IMR-90 (cell line): ENCODE measurements at places on chromosomes 7 and 10.

DNA sequence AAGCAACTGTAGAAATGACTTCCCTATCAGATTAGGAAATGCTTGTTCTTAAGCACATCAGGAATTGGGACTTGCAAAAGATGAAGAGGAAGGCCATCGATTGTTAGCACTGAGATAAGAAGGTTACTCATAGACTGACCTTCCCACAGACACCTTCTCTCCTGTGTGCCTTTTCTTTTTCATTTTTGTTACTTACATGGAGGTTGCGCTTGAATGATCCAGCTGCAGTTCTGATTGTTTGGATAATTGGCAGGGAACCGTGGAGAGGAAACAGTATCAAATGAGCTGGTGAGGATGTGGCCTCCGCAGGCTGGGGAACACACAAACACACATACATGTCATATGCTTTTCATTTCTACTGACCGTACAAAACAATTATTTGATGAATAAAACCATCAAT is 134.9 kb upstream of the RSU1 start:
- H3K36me3 ChIP-seq: no peaks in the 10 kb centered on the region
- peaks cover 16% of the 10 kb centered on the region for H3K4me1 ChIP-seq
- no peak for DNase-seq
- H3K27ac ChIP-seq: peak overlapping the region; percentile 38; the same call in 1 of the 2 replicates
- H3K27me3 ChIP-seq: no peaks in the 10 kb centered on the region
- H3K4me3 ChIP-seq: no peak overlapping the region

- peaks cover 17% of the 10 kb centered on the region for H3K27me3 ChIP-seq
- H3K4me1 ChIP-seq: no peaks in the 10 kb centered on the region; the same call in 1 of the 2 replicates
- no peak overlapping the region for H3K4me3 ChIP-seq
- no peak overlapping the region for H3K27ac ChIP-seq
Observed at GRCh38 chr10:60742512-60742911, 35.8 kb upstream of the CDK1 start.

DNA sequence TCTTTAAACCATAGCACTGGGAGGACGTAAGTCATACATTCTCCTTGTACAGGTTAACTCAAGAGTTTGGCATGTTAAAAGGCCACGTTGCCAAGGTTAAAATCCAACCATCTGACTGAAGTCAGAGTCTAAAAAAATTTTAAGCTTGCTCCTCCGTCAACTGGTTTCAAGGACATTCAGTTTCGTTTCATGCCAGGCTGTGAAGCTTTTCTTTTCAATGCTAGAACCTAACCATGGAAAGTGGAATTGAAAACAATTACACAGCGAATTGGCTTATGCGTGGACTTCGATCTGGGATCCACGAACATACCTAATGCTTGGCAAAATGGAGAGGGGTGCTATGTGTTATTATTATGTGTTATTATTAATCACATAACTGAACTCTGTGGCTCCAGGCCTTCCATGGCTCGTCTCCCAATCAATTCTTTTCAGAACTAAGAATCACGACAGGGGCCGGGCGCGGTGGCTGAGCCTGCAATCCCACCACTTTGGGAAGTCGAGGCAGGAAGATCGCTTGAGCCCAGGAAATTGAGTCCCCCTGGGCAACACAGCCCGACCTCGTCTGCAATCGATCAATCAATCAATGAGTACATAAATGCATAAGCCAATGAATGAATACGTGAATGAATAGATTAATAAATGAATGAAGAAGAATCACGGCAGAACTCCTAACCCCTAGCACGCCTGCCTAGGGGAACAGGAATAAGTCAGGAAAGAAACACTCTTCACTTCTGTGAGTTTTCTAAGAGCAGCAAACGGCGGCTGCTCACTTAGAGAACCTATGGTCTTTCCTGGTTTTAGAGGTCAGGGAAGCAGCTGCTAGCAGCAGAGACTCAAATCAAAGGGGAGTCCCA is 733 bp upstream of the ARL5B start:
- peaks cover 3% of the 10 kb centered on the region; the same call in 1 of the 2 replicates for H3K36me3 ChIP-seq
- H3K4me1 ChIP-seq: no peaks in the 10 kb centered on the region; the same call in 1 of the 2 replicates
- H3K4me3 ChIP-seq: peak overlapping the region; percentile 95
- H3K27ac ChIP-seq: peak overlapping the region; percentile 89
- no peaks in the 10 kb centered on the region for H3K27me3 ChIP-seq

GRCh38 chr10:48520184-48520506 is 84.7 kb downstream of the ARHGAP22 start:
- no peak for DNase-seq
- H3K27me3 ChIP-seq: no peaks in the 10 kb centered on the region
- no peak overlapping the region for H3K4me3 ChIP-seq

DNA sequence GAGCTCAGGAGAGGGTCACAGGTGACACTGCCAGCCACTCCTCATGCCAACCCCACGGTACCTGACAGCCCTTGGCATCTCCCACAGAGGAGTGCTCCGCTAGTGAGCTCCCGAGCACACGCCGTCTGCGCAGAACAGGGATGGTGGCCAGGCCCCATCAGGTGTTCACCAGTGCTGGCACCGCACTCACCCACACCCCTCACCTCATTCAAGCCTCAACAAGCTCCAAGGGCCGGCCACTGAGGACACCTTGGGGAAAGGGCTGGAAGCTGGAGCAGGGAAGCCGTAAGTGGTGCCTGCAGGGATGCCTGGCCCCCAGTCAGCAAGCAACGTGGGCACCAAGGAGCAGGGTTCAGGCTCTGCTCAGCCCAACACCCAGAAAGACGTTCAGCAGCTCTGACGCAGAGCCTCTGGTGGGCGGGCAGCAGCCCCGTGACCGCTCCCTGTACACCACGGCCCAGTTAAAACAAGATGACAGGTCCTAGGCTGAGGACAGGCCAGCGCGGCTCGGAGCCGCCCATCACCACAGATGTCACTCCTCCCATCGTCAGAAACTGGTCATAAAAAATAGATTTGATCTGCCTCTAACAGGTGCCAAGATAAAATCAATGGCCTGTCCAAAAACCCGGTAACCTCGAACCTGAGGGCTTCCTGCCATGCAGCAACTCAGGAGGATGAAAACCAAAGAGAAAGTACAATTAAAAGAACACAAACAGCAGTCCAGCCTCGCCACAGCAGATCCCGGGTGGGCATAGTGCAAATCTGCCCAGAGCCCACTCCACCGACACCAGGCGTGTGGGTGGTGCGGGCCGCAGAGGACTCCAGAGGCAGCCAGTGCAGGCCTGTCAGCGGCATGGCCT is 275.9 kb downstream of the MAD1L1 start:
- no peak for DNase-seq
- no peaks in the 10 kb centered on the region for H3K27me3 ChIP-seq
- H3K4me3 ChIP-seq: no peak overlapping the region
- no peaks in the 10 kb centered on the region for H3K4me1 ChIP-seq
- H3K36me3 ChIP-seq: peaks cover 2% of the 10 kb centered on the region; the same call in 1 of the 2 replicates

DNA sequence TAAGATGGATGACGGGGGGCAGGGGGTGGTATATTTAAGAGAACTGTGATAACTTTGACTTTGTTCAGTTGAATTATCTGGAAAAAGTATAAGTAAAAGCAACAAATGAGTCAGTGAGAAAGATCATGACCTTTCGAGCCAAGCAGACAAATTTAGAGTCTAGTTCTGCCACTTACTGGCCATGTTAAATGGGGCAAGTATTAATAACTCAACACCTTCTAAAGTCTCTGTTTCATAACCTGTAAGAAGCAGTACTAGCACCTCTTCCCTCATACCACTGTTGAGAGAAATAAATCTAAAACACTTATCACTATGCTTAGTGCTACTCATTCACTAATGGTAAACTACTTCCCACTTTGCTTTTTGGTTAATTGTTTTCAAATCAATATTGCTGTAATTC is 604.4 kb upstream of the LRRN3 start:
- H3K4me1 ChIP-seq: no peaks in the 10 kb centered on the region

- H3K27me3 ChIP-seq: no peaks in the 10 kb centered on the region
- no peaks in the 10 kb centered on the region for H3K36me3 ChIP-seq
- H3K4me1 ChIP-seq: no peaks in the 10 kb centered on the region
- H3K4me3 ChIP-seq: no peak overlapping the region
Observed at GRCh38 chr10:131049016-131049415, 262.5 kb downstream of the TCERG1L start.

GRCh38 chr10:7243139-7243538 is 167.7 kb downstream of the SFMBT2 start:
- no peak overlapping the region for H3K4me3 ChIP-seq
- no peak overlapping the region for H3K27ac ChIP-seq
- H3K4me1 ChIP-seq: no peaks in the 10 kb centered on the region

- H3K27ac ChIP-seq: no peak overlapping the region
- DNase-seq: no peak
- H3K4me1 ChIP-seq: no peaks in the 10 kb centered on the region
- no peak overlapping the region for H3K4me3 ChIP-seq
- peaks cover 2% of the 10 kb centered on the region for H3K27me3 ChIP-seq
Observed at GRCh38 chr7:87482115-87482514, 6.6 kb upstream of the ABCB4 start.

GRCh38 chr10:31116226-31116625 is 84.6 kb upstream of the ZNF438 start:
- no peak overlapping the region for H3K4me3 ChIP-seq
- no peak overlapping the region for H3K27ac ChIP-seq
- peaks cover 10% of the 10 kb centered on the region for H3K4me1 ChIP-seq
- H3K36me3 ChIP-seq: no peaks in the 10 kb centered on the region
- no peaks in the 10 kb centered on the region for H3K27me3 ChIP-seq

DNA sequence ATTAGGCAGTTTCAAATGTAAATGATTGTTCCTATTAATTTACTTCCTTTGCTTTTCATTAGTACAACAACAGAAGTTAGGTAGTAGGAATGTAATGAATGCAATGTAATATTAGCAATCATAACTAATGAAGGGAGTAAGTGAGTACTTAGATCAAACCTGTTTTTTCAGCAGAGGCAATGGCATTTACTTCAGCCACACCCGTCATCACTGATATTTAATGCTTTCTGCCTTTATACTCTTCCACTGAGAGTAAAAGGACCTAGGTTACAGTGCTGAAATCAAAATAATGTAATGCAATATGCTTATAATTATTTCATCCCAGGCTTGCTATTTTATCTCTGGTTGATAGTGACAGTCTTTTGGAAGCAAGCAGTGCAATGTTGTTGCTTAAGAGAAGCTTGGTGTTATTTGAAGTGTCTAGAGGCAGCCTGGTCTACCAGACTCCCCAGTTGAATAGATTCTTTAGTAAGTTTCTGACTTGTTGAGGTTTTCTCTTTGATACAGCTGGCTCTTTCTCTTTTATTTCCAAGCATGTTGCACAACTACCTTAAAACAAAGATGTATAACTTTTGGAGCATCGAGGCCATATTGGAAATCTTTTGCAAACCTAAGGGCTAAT is 149.4 kb downstream of the RNLS start:
- peaks cover 2% of the 10 kb centered on the region for H3K27me3 ChIP-seq
- no peak overlapping the region for H3K27ac ChIP-seq
- H3K4me1 ChIP-seq: no peaks in the 10 kb centered on the region
- H3K4me3 ChIP-seq: no peak overlapping the region
- H3K36me3 ChIP-seq: no peaks in the 10 kb centered on the region
- DNase-seq: no peak

DNA sequence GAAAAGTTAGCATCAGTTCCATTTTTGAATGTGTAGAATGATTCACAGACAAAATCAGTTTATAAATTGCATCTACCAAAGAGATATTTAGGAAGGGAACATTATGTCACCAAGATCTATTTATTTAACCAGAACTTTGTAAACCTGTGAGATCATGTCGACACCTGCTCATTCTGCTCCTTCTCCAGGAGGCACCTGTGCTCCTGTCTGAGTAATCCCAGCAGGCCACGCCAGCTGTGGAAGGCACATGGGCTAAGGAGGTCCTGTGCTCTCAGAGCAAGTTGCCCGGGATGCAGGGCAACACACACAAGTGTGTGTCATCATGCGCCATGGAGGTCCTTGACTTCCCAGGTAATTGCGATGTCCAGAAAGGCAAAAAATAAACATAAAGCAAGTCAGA is 45.5 kb upstream of the ADARB2 start:
- no peak overlapping the region for H3K4me3 ChIP-seq
- H3K36me3 ChIP-seq: no peaks in the 10 kb centered on the region
- no peak for DNase-seq
- H3K27me3 ChIP-seq: no peaks in the 10 kb centered on the region
- H3K27ac ChIP-seq: no peak overlapping the region

DNA sequence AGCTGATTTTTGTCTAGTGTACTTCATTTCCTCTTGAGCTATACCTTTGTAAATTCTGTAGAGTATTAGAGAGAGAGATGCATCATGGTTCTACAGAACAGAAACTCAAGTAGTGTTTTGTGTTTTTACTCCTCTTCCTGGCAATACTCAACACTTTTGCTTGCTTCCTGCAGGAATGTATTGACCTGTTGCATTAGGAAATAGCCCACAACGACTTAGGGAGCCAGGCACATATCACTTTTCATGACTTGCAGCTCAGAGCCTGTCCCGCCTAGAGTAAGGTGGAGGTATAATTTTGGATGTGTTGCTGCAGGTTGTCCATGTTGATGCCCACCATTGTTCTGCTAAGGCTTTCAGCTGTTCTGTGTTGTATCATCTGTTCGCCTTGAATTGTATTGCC is 216.3 kb downstream of the SDK1 start:
- no peak overlapping the region for H3K27ac ChIP-seq
- H3K4me3 ChIP-seq: no peak overlapping the region
- no peaks in the 10 kb centered on the region for H3K36me3 ChIP-seq
- H3K27me3 ChIP-seq: no peaks in the 10 kb centered on the region

GRCh38 chr7:33258491-33258951 is 129.2 kb downstream of the BBS9 start:
- no peak overlapping the region for H3K4me3 ChIP-seq
- peak overlapping the region; percentile 10; the same call in 1 of the 2 replicates for H3K27ac ChIP-seq
- DNase-seq: peak; percentile 64
- no peaks in the 10 kb centered on the region; the same call in 1 of the 2 replicates for H3K4me1 ChIP-seq
- no peaks in the 10 kb centered on the region for H3K36me3 ChIP-seq

DNA sequence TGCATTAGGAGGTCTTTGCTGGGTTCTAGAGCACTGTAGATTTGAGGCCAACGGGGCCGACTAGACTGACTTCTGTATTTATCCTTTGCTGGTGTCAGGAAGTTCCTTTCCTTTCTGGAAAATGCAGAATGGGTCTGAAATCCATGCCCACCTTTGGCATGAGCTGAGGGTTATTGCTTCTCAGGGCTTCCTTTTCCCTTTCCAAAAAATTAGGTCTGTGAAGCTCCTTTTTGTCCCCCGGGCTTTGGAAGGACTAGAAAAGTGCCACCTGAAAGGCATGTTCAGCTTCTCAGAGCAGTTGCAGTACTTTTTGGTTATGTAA is 675 bp downstream of the IL6 start:
- H3K36me3 ChIP-seq: peaks cover 18% of the 10 kb centered on the region
- DNase-seq: no peak

GRCh38 chr10:78642269-78642816 is 426.4 kb upstream of the ZMIZ1 start:
- peaks cover 31% of the 10 kb centered on the region for H3K27me3 ChIP-seq
- H3K36me3 ChIP-seq: no peaks in the 10 kb centered on the region
- no peaks in the 10 kb centered on the region for H3K4me1 ChIP-seq
- DNase-seq: no peak
- H3K4me3 ChIP-seq: no peak overlapping the region
- H3K27ac ChIP-seq: no peak overlapping the region

GRCh38 chr7:3795781-3796180 is 494.7 kb downstream of the SDK1 start:
- H3K27me3 ChIP-seq: no peaks in the 10 kb centered on the region
- no peaks in the 10 kb centered on the region for H3K36me3 ChIP-seq
- no peak for DNase-seq
- no peak overlapping the region for H3K27ac ChIP-seq
